ENCODE measurements at places on chromosomes 4 and X.

DNA sequence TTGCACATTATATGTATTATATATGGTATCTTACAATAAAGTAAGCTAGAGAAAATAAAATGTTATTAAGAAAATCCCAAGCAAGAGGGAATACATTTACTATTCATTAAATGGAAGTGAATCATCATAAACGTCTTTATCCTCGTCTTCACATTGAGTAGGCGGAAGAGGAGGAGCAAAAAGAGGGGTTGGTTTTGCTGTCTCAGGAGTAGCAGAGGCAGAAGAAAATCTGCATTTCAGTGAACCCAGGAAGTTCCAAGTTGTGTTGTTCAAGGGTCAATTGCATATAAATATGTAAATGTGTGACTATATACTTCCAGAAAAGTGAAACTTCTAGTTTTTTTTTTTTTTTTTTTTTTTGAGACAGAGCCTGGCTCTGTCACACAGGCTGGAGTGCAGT, 301.4 kb downstream of the TMA16 start:
- no peak for DNase-seq

GRCh38 chr4:17654701-17655100, 40.3 kb downstream of the MED28 start:
- no peak for DNase-seq

GRCh38 chr4:104032896-104033295, 313.1 kb upstream of the TACR3 start:
- no peak for DNase-seq

GRCh38 chr4:127048376-127049044, 584.2 kb upstream of the INTU start:
- DNase-seq: no peak

GRCh38 chrX:17403189-17403691, 28.2 kb downstream of the NHS start:
- no peak for DNase-seq

DNA sequence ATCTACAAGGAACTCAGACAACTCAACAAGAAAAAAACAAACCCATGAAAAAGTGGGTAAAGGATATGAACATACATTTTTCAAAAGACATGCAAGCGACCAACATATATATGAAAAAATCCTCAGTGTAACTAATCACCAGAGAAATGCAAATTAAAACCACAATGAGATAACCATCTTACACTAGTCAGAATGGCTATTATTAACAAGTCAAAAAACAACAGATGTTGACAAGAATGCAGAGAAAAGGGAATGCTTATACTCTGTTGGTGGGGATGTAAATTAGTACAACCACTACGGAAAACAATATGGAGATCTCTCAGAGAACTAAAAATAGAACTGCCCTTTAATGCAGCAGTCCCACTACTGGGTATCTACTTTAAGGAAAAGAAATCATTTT, 12.1 kb downstream of the NIPAL1 start:
- no peak for DNase-seq

- no peak for DNase-seq
These were observed 327.4 kb downstream of the RPA4 start for GRCh38 chrX:97211070-97211469.

GRCh38 chr4:14743601-14744000, 258.7 kb upstream of the CPEB2 start:
- no peak for DNase-seq

GRCh38 chr4:76898385-76898692, 395 bp upstream of the SOWAHB start:
- DNase-seq: no peak

GRCh38 chrX:9533611-9534010, 68.8 kb downstream of the TBL1X start:
- no peak for DNase-seq

GRCh38 chr4:90419124-90419711, 292.0 kb downstream of the CCSER1 start:
- no peak for DNase-seq

GRCh38 chr4:110046588-110047049, 133.9 kb downstream of the EGF start:
- no peak for DNase-seq

All from activated T-cell treated with anti-CD3 and anti-CD28 coated beads, Interleukin-2, amount 50 U/mL, for 1 hour (primary cell).